RPMI7951 (cell line): ENCODE measurements at places on chromosomes 2 and 18. TPM values are rescaled to one million over a fixed set of nuclear protein-coding genes. Genes with fewer than 3 reads are reported as not detected.

The CD28 gene
- total RNA-seq: not detected in 2 replicates

The FBXO48 gene
- 0.98 and 1.4 TPM in 2 replicates for total RNA-seq

The CPLX4 gene
- not detected in 2 replicates for total RNA-seq

The CFAP221 gene
- not detected in 2 replicates for total RNA-seq

The LRRTM1 gene
- not detected in 2 replicates for total RNA-seq

The CD8B2 gene
- total RNA-seq: not detected in 2 replicates

The AQP12A gene
- total RNA-seq: not detected in 2 replicates

The RNASEH1 gene
- total RNA-seq: 24.9 and 29.3 TPM in 2 replicates

The EVA1A gene
- 68.7 and 95.4 TPM in 2 replicates for total RNA-seq

- no peak for DNase-seq
Observed at GRCh38 chr2:216737676-216738075, 42.3 kb upstream of the IGFBP5 start.

DNA sequence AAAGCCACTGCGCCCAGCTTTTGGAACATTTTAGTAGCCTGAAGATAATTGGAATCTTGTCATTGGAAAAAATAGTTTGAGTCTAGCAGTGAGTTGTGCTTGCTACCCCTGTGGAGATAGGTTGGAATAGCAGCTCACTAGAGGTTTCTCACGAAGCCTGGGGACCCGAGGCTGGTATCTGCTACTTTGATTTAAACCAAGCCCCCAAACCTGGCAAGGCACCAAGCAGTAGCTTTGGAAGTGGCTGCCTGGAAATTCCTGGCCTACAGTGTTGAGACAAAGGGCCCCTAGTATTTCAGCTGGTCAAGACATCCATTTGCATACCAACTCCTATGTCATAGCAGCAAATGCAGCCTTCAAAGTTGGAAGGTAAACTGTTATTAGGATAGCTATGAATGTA, 42.1 kb downstream of the NOP58 start:
- DNase-seq: no peak

DNA sequence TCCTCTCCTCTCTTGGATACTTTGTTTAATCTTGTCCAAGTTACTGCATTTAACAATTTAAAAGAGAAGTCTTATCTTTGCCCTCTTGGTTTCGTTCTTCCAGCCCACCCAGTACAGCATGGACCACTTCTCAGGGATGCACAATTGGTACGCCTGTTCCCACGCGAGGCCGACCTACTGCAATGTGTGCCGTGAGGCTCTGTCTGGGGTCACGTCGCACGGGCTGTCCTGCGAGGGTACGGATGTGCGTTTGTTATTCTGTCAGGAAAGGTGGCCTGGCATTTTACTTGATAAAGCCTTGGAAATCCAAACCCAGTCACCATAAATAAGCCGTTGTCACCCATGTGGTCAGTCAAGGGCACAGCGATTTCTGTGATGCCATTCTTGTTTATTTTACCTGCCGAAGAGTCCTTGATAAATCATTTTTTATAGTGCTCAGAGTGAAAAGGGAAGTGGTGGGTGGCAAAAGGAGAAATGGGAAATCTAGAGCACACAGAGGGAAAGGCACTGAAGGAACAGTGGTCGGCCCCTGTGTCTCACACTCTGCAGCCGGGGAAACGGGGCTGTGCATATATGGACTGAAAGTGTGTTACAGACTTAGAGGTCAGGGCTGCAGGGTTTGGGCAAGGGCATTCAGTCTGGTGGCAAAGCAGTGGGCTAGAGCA, 80.5 kb downstream of the DGKD start:
- DNase-seq: no peak

DNA sequence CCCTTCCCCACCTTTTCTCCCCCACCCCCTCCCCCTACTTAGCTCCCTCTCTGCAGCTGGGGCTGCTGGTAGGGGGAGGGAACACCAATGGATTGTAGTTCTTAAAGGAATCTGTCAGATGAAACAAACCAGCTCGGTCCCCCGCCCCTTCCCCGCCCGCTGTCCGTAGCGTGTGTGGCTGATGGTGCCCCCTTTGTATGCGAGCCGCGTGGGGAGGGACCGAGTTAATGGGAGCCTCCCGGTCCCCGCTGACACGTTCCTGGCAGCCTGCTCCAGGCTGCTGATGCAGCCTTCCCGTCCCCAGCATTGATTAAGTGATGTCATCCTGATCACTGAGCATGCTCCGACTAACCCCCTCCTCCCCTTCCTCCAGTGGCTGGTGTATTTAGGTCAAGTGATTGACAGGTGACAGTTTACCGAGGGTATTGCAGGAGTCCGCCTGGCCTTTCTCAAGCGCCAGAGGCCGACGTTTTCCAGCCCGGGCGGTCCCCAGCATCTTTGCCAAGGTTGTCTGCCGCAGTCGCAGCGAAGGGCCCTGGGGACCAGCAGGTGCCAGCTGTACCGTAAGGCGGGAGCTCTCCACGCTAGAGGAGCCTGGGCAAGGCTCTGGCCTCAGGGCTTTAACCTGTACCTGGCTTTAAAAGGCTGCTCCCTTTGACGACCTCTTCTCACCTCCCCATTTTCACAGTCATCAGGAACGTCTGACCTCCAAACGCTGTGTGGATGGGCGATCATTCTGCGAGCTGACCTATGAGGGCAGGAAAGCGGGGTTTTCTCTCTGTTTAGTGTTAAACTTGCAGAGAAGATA, 1.8 kb downstream of the KIF5C start:
- no peak for DNase-seq

DNA sequence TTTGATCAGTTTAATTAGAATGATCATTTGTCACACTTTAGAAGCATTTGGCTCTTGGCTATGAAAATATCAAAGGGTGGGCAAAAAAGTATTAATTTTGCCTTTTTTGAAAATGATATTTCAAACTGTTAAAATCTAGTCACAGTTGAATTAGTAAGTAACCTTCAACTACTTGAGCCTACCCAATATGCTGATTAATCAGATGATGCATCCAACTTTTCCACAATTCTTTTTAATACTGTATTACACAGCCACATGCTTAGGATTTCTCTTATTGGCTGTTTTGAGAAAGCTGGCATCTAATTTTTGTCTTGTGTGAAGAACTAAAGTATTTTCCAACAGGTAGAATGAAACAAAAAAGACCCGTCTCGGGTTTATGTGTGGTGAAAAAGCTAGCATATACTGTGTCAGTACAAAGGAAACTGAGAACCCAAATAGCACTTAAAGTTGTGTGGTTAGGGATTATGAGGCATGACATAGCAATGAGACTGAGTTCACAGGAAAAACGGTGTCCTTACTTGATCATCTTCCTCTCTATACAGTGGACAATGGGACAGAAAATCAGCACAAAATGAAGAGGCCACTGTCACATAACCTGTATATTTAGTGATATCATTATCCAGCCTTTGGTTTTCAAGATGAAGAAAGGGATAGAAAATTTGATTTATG, 11.7 kb downstream of the OSBPL6 start:
- peak; percentile 77 for DNase-seq

GRCh38 chr18:12820506-12820905, 63.5 kb downstream of the PTPN2 start:
- DNase-seq: no peak

DNA sequence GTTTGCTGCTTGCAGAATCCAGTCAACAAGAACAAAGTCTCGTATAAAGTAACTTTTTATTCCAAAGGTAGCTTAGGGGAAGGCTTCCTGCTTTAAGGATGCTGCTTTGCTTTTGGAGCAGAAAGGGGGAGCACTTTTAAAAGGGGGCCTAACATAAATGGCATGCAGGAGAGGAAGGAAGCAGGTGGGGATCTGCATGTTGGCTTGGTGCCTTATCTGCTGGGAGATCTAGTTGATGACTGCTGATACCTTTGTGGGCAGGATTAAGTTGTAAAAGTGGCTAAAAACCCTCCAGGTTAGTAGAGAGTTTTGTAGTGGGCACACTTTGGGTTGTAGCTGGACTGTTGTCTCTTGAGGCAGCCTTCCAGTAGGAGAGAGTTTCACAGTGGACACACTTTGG, 22.5 kb downstream of the UBR3 start:
- DNase-seq: no peak

DNA sequence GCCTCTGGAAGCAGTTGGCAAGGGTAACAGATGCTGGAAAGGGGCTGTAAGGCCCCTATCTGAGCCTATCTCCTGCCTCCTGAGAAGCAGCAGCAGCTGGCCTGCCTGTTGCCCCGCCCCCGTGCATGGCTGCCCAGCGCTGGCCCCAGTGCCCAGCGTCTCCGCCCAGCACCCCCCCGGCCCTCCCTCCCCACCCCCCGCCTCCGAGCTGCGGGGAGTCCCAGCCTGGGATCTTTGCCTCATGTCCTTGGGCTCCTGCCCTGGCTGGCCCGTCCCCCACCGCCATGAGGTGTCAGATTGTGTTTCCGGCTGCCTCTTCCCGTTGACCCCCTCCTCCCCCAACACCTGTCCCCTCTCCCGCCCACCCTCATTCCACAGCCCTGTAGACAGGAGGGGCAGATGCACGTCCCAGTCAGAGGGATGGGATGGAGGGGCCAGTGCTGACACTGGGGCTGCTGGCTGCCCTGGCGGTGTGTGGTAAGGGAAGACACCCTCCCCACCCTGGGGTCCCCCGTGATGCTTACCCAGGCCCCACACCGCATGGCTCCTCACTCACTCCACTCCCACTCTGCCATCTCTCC, at the start of gene CHRND:
CHRND (plus strand) TSS at position 370 of the 581 bp plus-strand sequence; CDS start at position 426, 56 bp downstream.
- DNase-seq: no peak

DNA sequence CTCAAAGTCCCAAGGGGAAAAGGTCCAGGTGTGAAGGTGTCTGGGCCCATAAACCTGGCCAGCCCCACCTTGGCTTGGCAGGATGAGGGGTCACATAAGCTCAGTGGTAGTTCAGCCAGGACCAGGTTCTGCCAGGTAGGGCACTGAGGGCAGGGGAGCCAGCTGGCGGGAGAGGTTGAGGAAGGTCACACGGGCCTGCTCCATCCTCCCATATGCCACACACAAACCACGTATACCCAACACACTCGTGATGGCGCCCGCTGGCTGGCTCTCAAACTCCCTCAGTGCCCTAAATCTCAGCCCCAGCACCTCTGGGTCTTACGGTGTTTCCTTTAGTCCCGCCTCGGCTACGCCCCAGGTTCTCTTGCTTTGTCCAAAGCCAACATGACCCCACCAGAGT, 160.5 kb downstream of the ZFP36L2 start:
- no peak for DNase-seq

- DNase-seq: no peak
Observed at GRCh38 chr2:164675687-164676086, 54.4 kb upstream of the GRB14 start.

DNA sequence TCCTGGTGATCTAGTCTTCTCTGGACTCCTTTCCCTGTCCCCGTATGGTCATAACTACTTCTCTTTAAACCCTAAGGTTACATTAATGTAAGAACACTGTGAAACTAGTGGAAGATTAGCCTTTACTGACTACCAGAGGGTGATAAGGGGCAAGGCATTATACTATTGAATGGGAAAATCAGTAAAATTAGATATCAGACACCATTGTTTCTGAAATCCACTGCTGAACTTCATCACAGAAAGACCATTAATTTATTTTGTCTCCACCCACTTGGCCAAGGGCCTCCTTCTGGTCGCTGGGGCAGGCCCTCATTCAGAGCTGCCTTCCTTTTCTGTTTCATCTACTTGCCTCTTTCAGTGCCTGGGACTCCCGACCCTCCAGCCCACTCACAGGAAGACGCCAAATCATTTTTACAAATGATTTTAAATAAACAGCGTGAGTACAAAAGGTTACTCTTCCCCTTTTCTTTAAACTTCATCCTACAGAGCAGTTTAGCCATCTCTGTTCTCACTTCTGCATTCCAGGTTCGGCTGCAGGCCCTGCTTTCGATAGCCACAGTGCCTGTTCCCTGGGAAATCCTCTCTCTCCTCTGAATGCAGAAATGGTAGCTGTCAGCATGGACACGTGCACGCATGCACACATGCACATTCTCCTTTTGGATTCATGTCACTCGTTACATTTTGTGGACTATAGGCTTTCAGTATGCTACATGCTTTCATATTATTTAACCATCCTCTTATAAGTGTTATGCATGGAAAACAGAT, 70.3 kb upstream of the DOCK10 start:
- DNase-seq: no peak

GRCh38 chr18:24516261-24516660, 55.8 kb downstream of the HRH4 start:
- no peak for DNase-seq

DNA sequence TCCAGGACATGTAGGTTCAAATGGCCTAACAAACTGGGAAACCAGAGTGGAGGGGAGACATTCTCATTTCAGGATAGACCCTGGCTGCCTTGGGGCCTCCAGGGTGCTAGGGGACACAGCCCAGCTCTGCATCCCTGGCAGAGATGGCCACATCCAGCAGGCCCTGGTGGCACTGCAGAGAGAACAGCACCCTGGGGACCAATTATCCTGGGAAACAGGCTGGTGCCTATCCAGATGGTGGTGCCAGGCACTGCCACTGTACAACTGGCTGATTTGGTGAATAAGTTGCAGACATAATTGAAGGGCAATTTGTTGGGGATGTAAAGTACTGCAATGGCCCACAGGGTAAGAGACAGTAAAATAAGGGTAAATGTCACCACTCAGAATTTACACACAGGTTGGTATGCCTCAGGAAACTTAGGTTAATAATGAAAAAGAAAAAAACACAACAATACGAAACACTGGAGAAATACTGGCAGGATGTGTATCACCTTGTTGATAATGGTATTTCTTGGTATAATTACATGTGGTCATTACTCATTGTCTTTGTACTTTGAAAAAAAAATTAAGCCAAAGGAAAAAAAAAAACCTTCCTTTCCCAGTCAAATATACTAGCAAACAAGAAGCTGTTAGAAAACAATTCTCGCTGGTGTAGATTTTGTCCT, 12.8 kb upstream of the SFTPB start:
- DNase-seq: no peak

DNA sequence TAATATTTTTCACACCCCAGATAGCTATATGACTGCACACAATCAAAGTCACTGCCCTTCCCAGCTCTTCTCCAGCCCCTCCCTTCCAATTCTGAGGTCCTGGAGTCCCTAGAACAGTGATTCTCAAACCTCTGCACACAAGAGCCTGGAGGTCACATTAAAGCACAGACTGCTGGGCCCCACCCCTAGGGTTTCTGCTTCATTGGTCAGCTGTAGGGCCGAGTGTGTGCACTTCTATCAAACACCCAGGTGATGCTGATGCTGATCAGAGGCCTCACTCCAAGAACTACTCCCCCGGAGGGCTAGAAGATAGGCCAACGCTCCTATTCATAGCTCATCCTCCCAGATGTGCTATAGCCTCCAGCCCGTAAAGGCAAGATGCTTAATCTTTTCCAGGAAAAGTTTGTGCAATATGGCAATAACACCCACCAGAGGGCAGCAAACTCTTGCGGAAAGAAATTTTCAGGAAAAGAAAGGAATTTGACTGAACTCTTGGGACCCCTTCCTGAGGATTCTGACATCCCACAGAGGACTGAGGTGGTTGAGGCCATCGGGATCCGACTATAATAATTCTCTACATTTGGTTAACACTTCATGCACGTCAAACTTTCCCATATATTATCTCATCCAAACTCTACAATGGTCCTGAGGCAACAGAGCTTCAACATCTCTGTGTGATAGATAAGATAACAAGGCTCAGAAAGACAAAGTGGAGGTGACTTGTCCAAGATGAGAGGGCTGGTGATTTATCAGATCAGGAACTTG, 194.2 kb upstream of the PKDCC start:
- DNase-seq: peak; percentile 57
